ENCODE measurements at places on chromosomes 7 and 10. TPM values are rescaled to one million over a fixed set of nuclear protein-coding genes. Genes with fewer than 3 reads are reported as not detected.
A peak's percentile ranks its signal among the peaks of the same experiment; 100 is the strongest.

- peaks cover 19% of the 10 kb centered on the region for H3K4me1 ChIP-seq
- no peak for DNase-seq
- peak overlapping the region; percentile 56 for H3K4me3 ChIP-seq
Observed at GRCh38 chr7:121330053-121330833, 1.4 kb downstream of the WNT16 start.

GRCh38 chr7:40490603-40490924, 355.8 kb downstream of the SUGCT start:
- no peak overlapping the region for H3K4me3 ChIP-seq
- H3K27me3 ChIP-seq: no peaks in the 10 kb centered on the region
- H3K36me3 ChIP-seq: no peaks in the 10 kb centered on the region
- no peaks in the 10 kb centered on the region for H3K4me1 ChIP-seq
- no peak for DNase-seq
- H3K27ac ChIP-seq: no peak overlapping the region

GRCh38 chr7:5854738-5855137, 25.9 kb upstream of the OCM start:
- H3K4me1 ChIP-seq: peaks cover 5% of the 10 kb centered on the region
- H3K36me3 ChIP-seq: no peaks in the 10 kb centered on the region
- no peak for DNase-seq
- H3K4me3 ChIP-seq: no peak overlapping the region
- H3K27ac ChIP-seq: no peak overlapping the region

- no peaks in the 10 kb centered on the region for H3K27me3 ChIP-seq
- no peaks in the 10 kb centered on the region for H3K36me3 ChIP-seq
- no peak for DNase-seq
- no peak overlapping the region for H3K4me3 ChIP-seq
Observed at GRCh38 chr7:113550966-113551365, 367.8 kb downstream of the PPP1R3A start.

Gene PRR15
- 0.47 TPM for total RNA-seq

Gene AZGP1
- total RNA-seq: 529 TPM

Data from suprapubic skin (tissue), 4 donors.